Prostate gland (tissue), 2 donors: ENCODE measurements at places on chromosomes 2 and 18. TPM values are rescaled to one million over a fixed set of nuclear protein-coding genes. Genes with fewer than 3 reads are reported as not detected.

The AQP12B gene
- total RNA-seq: not detected

The LRP1B gene
- 0.91 TPM for total RNA-seq

The NEB gene
- total RNA-seq: 57.9 TPM

DNA sequence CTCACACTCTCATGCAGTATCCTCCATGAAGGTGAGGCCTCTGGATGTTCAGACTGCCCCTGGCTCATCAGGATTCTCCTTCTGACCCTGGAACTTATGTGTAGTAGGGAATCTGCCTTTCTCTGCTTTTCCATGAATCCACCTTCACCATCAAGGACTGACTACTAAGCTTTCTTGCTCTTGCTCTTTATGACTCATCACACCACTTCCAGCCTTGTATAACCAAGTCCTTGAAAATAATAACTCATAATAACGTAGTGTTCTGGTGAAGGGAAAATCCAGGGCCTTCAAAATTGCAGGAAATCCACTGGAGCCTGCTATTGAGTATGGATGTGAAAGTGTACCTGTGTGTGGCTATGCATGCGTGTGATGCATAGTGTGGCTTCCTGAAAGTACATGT is 11.3 kb upstream of the KCNS3 start:
- no peaks in the 10 kb centered on the region for H3K4me1 ChIP-seq
- no peaks in the 10 kb centered on the region for H3K36me3 ChIP-seq
- H3K4me3 ChIP-seq: no peak overlapping the region

The NPC1 gene
- 32.0 TPM for total RNA-seq

The GTF3C2 gene
- total RNA-seq: 66.1 TPM

DNA sequence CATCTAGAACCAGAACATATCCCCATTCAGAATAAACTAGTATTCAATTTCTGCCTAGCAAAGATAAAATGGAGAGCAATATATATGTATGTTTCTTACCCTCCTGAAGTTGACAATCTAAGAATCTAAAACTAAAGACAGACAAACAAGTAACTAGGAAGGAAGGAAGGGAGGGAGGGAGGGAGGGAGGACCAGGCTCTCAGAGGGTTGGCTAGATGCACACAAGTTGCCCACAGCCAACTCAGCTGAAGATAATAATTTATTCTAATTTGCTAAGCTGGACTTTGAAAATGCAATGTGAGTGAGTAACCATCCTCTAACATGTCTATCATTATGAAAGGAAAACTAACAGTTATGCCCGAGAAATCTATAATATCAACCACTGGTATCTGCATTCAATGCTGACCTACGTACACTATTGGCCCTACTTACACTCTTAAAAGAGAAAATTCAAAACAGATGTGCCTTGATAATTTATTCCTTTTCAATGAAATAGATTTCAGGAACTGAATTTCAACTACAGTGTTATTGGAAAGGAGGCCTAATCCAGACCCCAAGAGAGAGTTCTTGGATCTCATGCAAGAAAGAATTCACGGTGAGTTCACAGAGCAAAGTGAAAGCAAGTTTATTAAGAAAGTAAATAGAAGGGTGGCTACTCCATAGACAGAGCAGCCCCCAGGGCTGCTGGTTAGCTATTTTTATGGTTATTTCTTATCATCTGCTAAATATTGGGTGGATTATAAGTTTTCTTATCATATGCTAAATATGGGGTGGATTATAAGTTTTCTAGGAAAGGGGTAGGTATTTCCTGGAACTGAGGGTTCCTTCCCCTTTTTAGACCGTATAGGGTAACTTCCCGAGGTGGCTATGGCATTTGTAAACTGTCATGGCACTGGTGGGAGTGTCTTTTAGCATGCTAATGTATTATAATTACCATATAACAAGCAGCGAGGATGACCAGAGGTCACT is 288.5 kb upstream of the SLC39A10 start:
- H3K27ac ChIP-seq: no peak overlapping the region
- H3K4me3 ChIP-seq: no peak overlapping the region
- no peak for DNase-seq
- H3K27me3 ChIP-seq: no peaks in the 10 kb centered on the region
- H3K4me1 ChIP-seq: no peaks in the 10 kb centered on the region

DNA sequence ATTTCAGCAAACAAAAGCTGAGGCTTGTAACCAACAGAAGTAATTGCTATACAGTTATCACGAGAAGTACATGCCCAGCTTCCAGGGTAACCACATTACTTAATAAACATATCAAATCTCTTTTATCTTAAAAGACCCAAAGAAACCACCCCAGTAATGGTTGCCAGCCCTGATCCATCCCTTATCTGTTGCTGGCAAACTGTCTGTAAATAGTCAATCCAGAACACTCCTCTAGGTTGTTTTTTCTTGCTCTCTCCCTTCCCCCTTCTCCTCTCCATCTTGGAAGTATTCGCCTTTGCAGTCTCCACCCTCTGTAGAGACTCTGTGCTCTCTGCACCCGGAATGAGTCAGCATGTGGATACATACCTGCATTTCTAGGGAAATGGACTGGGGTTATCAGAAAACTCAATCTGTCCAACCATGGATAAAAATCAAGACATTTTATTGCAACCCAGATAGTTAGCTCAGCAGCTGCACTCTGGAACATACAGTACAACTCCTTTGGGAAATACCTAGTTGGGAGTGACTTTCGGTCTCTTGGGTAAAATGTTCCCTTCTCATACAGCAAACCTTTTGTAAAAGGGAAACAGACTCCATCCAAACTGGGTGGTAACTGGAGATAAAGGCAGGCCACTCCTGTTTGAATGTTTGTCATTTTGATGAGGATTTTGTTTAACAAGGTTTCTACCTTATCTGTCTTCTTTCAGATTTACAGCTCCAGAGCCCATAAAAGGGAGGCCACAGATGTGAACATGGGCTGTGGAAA is 123.5 kb upstream of the FOSL2 start:
- no peaks in the 10 kb centered on the region for H3K36me3 ChIP-seq
- H3K27me3 ChIP-seq: no peaks in the 10 kb centered on the region
- DNase-seq: peak; percentile 59
- no peak overlapping the region for H3K4me3 ChIP-seq
- peaks cover 17% of the 10 kb centered on the region for H3K4me1 ChIP-seq
- H3K27ac ChIP-seq: peak overlapping the region; percentile 59

DNA sequence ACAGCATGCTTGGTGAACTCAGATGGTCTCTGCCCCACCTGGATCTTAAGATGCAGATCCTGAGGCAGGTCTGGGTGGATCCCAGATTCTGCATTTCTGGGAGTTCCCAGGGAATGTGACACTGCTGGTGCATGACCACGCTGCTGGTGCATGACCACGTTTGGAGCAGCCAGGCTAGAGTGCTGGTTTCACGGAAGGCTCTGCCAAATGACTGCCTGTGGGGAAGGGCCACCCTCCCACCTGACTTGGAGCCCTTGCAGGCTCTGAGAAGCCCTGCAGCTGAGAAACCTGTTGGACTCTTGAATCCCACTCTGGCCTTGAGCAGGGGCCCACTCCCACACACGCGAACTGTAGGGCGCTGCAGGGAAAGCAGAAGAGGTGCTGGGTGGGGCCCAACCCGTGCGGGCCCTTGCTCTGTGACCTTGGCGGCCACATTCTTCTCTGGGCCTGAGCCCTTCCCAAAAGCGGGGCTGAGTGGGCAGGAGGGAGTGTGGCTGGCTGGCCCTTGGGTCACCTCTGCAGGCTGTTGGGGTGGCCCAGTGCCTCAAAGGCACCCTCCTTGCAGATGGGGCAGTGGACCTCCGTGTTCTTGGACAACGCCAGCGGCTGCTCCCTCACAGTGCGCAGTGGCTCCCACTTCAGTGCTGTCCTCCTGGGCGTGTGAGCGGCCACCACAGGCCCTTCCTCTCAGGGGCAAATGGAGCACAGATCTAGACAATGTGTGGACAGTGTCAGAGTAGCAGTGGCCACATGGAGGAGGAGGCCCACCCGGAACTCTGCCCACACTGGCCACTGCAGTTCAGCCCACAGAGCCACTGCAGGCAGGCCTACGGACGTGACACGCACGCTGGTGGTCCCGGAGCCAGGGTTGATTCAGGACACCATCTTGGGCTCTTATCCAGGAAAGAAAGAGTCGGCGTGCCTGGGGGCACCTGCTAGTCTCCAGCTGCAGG is 7.9 kb downstream of the ERFE start:
- H3K36me3 ChIP-seq: no peaks in the 10 kb centered on the region
- H3K27me3 ChIP-seq: peaks cover 5% of the 10 kb centered on the region
- DNase-seq: no peak
- no peak overlapping the region for H3K4me3 ChIP-seq
- H3K4me1 ChIP-seq: no peaks in the 10 kb centered on the region

The C2orf72 gene
- total RNA-seq: 13.0 TPM

The IL1RL2 gene
- total RNA-seq: 1.4 TPM

GRCh38 chr18:62085756-62086155 is 101.1 kb downstream of the PIGN start:
- H3K36me3 ChIP-seq: no peaks in the 10 kb centered on the region
- no peak overlapping the region for H3K4me3 ChIP-seq
- no peak for DNase-seq
- no peaks in the 10 kb centered on the region for H3K27me3 ChIP-seq

- no peak overlapping the region for H3K4me3 ChIP-seq
- no peaks in the 10 kb centered on the region for H3K27me3 ChIP-seq
- H3K4me1 ChIP-seq: no peaks in the 10 kb centered on the region
- DNase-seq: peak; percentile 63
- H3K36me3 ChIP-seq: no peaks in the 10 kb centered on the region
- no peak overlapping the region for H3K27ac ChIP-seq
Measured at GRCh38 chr2:241950413-241951315, 81.1 kb downstream of the RTP5 start.

The ZNF521 gene
- 12.7 TPM for total RNA-seq

- H3K27ac ChIP-seq: no peak overlapping the region
- H3K36me3 ChIP-seq: no peaks in the 10 kb centered on the region
- no peaks in the 10 kb centered on the region for H3K4me1 ChIP-seq
- no peak overlapping the region for H3K4me3 ChIP-seq
- DNase-seq: no peak
Measured at GRCh38 chr2:23828986-23829385, 97.9 kb downstream of the ATAD2B start.

DNA sequence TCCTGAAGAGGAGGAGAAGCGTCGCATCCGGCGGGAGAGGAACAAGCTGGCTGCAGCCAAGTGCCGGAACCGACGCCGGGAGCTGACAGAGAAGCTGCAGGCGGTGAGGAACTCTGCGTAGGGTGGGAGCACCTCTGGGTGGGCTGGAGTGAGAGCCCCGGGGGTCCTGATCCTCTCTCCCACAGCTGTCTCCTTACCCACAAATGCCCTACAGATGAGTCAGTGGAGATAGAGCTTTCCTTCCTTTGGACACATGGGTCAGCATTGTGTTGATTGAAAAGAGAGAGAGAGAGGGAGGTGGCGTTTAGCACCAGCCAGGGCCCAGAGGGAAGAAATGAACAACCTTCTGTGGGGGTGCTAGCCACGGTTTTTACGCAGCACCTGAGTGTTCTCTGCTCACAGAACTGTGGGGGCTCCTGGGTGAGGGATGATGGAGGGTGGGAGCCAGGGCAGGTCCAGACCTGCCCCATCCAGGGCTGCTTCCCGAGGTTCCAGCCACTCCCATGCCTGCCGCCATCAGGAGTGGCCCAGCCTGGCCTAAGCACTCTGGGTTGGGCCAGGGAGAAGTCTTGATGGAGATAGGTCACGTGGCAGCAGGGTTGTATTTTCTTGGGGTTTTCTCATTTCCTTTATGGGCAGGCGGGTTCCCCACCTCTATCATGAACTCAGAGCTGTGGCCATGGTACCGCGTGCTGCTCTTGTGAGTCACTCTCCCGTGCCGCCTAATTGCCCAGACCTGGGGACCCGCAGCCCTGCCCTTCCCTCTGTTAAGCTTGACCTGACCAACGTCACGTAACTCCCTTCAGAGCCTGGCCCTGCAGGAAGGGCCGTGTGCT is 16.3 kb downstream of the FOSL2 start:
- H3K4me3 ChIP-seq: no peak overlapping the region
- no peak for DNase-seq
- H3K27ac ChIP-seq: no peak overlapping the region
- H3K4me1 ChIP-seq: no peaks in the 10 kb centered on the region

DNA sequence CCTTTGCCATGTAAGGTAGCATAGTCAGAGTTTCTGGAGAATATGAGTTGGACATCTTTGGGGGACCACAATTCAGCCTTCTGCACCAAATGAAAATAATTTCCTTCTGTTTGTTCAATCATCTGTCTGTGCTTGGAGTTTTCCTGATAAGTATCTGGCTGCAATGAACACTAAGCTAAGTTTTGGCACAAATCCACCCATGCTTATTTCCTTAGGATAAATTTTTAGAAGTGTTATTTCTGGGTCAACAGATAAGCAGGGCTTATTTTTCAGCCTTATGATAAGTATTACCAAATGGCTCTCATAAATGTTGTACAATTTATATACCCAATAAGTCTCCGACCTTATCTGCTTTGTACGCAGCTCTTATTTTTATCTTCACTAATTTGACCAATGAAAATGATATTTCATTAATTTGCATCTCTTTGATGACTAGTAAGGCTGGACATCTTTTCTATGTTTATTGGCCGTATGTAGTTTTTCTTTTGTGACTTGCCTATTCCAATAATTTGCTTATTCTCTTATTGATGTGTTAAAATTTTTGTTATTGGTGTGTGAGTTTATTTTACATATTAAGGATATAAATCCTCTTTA is 59.2 kb downstream of the TGFA start:
- no peaks in the 10 kb centered on the region for H3K4me1 ChIP-seq
- no peak for DNase-seq
- no peaks in the 10 kb centered on the region for H3K36me3 ChIP-seq
- no peaks in the 10 kb centered on the region for H3K27me3 ChIP-seq

- no peaks in the 10 kb centered on the region for H3K4me1 ChIP-seq
- no peak for DNase-seq
- H3K27ac ChIP-seq: no peak overlapping the region
- H3K4me3 ChIP-seq: no peak overlapping the region
- peaks cover 4% of the 10 kb centered on the region for H3K36me3 ChIP-seq
- H3K27me3 ChIP-seq: no peaks in the 10 kb centered on the region
Measured at GRCh38 chr2:8794923-8795825, 42.2 kb downstream of the KIDINS220 start.
